ENCODE measurements at places on chromosomes 7 and 10. TPM values are rescaled to one million over a fixed set of nuclear protein-coding genes. Genes with fewer than 3 reads are reported as not detected.

DNA sequence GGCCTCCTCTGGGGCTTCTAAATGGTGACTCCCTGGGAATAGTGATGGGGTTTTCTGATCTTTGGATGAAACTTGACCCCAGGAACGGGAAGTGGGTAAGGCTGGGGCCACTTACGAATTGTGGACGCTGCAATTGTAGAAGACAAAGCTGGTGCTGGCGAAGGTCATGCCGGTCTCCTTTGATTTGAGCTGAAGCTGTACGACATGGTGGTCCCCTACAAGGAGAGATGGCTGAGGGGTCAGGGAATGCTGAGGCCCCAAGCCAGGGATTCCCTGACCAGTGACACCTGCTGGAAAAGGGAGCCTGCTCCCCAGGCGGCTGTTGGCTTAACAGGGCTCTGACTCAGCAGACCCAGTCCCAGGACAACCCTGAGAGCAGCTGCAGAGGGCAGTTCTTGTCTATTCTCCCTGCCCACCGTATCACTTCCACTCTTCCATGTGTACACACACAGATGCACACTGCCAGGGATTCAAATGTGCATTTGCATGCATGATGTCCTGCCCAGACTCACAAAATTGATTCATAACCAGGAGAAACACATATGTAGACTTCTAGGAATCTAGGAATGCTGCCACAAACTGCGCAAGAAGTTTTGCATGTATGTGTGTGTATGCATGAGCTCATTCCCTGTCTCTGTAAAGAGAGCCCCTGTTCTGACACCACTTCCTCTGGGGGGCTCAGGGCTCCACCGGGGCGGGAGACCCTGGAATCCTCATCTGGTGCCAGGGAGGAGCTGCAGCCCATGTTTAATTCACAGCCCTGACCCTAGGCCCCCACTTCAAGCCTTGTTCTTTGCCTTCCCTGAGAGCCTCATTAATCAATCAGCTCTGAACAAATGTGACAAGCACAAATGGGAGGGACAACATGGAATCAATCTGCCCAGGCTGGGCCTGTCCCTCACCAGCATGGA, 350.0 kb downstream of the PLXNA4 start:
- DNase-seq = no peak

Gene OR2A5
- not detected for total RNA-seq

Gene ADAM22
- total RNA-seq = 8.1 TPM

DNA sequence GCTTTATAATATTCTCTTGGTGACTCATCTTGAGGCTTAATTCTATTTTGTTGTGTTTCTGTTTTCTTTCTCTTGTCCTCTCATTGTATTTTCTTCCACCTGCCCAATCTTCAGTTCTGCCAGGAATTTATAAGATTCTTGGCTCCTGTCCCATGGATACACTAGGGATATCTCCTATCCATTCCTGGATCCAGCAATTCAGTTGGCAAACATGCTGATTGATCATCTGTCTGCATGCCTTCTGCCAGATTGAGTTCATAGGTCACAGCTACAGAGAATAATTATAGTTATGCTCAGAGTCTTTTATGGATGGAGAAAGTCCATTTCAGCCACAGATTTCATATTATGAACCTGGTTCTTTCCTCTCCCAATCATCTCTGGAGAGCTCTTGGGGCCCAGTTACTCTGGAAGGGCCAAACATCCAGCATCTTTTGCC, 140.4 kb upstream of the MAGI2 start:
- DNase-seq = no peak

DNA sequence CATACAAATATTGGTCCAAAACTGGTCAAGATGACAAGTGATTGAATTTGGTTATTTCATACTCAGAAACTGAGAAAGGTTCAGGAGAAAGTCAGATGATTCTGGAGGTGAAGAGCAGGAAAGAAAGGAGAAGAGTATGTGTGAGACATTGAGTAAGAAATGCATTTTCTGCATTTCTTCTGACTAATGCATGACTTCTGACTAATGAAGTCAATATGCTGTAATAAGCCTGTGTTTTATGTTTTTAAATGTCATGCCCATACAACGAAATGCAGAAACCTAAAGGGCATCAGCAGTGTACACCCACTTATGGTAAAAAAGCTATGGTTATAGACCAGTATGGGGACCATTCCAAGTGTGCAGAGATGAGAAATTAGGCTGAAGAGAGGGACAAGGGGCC, 1227.8 kb upstream of the SORCS1 start:
- DNase-seq = no peak

Gene TMEM236
- 11.6 TPM for total RNA-seq

DNA sequence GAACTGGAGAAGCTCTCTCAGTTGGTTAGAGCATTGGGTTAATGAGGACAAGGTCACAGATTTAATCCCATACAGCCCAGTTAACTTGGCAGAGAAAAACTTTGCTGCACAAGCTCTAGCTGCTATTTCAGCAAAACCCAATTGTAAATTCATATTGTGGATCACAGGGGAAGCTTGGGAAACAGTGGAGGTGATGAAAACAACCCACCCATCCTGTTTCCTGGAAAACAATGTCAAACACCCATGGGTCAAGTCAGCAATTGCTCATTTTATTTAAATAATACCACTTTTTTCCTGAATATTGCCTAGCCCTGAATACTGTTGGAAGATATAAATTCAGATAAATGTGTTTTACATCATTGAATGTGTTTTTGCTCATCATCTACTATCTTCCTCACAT, 900.6 kb upstream of the LRRTM3 start:
- no peak for DNase-seq

Gene TDRD1
- total RNA-seq = not detected

DNA sequence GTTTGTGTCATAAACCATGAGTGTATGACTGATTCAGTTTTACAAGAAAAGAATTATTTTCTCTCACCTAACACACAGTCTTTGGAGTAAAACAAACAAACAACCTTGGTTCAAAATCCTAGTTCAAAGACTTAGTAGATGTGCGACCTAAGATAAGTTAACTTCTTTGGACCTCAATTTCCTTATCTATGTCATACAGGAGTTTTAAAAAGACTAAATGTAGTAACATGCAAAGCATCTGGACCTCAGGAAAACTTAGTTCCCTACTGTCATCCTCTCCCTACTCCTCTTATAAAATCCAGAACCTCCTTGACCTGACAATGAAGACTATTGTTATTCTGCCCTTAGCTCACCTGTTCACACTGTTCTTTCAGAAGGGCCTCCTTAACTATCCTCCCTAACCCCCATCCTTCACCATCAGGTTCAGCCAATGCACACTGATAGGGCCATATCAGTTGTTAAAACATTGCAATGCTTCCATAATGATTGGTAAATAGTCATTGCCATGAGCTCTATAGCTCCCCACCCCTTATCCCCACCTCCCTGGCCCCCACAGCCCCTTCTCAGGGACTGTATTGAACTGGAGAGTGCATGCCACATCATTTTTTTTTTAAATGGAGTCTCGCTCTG, 28.8 kb upstream of the CCNJ start:
- no peak for DNase-seq

Gene CC2D2B
- total RNA-seq = 0.34 TPM

Gene PRKAR1B
- total RNA-seq = 26.1 TPM

Gene CRHR2
- 0.21 TPM for total RNA-seq
